ENCODE measurements at places on chromosomes 13 and 19.

- no peak for DNase-seq
Observed at GRCh38 chr13:98263841-98264240, 86.8 kb upstream of the RNF113B start.

GRCh38 chr13:76741624-76742023 is 144.6 kb downstream of the KCTD12 start:
- DNase-seq: no peak

DNA sequence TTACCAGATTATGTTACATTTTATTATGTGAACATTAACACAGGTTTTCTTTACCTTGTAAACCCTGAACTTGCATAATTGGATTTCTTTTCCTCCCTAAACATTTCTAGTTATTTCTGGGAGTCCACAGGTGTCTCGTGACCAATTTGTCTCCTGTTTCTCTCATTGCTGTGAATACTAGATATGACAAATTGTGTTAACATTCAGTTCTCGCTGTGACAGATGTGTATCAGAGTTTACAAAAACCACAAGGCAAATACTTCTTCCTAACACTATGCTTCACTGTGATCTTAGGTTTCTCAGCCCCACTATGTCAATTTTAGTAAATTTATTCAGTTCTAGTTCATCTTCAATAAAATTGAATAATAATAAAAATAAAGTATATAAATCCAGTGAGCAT is 1554.9 kb downstream of the EFNB2 start:
- no peak for DNase-seq

GRCh38 chr19:46733690-46734292 is 12.1 kb upstream of the FKRP start:
- no peak for DNase-seq

GRCh38 chr13:24353736-24354135 is 44.4 kb downstream of the C1QTNF9 start:
- DNase-seq: no peak

DNA sequence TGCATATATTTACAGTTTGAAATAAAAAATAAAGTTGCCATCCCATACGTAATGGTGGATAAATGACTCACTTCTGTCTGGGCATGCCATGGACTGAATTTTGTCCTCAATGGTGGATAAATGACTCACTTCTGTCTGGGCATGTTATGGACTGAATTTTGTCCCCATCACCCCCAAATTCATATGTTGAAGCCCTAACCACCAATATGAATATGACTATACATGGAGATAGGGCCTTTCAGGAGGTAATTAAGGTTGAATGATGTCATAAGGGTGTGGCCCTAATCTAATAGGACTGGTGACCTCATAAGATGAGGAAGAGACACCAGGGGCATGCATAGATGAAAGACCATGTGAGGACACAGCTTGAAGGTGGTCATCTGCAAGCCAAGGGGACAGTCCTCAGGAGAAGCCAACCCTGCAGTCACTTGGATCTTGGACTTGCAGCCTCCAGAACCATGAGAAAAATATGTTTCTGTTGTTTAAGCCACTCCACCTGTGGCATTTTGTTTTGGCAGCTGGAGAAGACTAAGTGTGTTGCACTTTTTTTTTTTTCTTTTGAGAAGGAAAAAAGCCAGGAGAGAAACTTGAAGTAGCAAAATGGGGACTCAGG is 41.8 kb downstream of the RFC3 start:
- DNase-seq: no peak

GRCh38 chr19:305240-306150 is 14.3 kb upstream of the PLPP2 start:
- DNase-seq: no peak

DNA sequence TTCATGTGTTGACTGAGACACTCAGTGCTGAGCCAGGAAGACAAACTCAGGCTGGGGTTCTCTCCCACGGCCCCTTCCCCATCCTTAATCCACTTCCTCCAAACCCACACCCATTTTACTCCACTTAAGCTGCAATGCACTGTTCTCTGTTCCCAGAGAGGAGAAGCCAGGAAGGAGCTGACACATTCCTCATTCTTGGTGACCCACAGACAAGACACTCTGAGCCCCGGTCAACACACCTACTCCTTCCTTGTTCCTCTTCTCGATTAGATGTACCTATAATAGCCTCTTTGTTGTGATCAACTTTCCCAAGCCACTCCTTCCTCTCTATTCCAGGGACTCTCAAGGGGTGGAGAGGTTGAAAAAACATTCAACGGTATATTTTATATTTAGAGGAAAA is 47.1 kb downstream of the INSR start:
- DNase-seq: no peak

- DNase-seq: no peak
Observed at GRCh38 chr13:95354680-95355487, 53.6 kb upstream of the ABCC4 start.

- DNase-seq: no peak
Observed at GRCh38 chr13:110421696-110422385, 114.8 kb downstream of the COL4A2 start.

DNA sequence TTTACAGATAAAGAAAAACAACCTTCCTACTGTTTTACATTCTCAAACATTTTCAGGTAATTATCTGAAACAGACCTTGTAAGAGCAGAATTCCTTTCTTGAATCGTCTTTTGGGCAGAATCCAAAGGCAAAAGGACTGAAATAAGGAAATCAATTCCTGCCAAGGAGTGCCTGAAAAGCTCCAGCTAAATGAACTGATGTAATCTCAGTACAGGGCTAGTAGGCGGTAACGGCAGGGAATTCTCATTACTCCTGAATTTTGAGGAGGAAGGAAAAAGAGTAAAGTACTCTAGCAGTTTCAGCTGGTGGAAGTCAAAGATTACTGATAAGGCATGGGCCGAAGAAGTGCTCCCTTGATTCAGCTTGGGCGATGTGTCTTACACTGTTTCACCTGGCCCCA is 168.4 kb downstream of the PCDH9 start:
- no peak for DNase-seq

DNA sequence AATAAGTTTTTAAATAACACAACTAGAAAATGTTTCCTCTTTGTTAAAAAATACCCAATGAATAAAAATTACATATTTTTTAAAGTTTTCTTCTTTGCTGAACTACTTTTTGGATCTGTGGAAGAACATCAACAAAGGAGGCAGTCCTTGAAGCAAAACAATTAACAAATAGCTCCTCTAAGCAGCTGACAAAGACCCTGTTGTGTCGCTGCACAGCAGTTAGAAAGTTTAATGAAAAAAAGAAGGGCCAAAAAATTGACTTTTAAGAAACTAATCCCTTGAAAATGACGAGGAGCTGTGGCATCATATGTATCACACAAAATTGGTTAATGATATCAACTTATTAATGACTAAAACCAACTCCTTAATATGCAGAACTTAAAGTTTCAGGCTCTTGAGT is 72.1 kb downstream of the SLITRK1 start:
- DNase-seq: no peak

- DNase-seq: no peak
Observed at GRCh38 chr19:45852983-45853382, 10.0 kb downstream of the SYMPK start.

DNA sequence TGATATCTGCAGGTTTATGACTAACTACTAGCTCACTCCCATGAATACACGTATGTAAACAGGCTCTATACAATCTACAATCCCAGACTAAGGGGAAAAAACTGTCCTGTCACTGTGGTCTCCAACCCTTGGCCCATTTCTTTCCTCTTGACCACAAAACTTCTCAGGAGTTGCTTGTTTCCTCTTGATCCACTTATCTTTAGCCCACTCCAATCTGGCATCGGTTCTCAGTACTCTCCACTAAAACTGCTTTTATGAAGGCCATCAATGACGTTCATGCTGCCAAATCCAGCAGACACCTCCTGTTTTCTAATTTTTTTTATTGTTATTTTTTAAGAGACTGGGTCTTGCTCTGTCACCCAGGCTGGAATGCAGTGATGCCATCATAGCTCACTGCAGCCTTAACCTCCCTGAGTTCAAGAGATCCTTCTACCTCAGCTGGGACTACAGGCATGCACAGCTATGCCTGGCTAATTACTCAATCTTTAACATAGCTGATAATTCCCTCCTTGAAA is 31.9 kb upstream of the USPL1 start:
- DNase-seq: no peak

DNA sequence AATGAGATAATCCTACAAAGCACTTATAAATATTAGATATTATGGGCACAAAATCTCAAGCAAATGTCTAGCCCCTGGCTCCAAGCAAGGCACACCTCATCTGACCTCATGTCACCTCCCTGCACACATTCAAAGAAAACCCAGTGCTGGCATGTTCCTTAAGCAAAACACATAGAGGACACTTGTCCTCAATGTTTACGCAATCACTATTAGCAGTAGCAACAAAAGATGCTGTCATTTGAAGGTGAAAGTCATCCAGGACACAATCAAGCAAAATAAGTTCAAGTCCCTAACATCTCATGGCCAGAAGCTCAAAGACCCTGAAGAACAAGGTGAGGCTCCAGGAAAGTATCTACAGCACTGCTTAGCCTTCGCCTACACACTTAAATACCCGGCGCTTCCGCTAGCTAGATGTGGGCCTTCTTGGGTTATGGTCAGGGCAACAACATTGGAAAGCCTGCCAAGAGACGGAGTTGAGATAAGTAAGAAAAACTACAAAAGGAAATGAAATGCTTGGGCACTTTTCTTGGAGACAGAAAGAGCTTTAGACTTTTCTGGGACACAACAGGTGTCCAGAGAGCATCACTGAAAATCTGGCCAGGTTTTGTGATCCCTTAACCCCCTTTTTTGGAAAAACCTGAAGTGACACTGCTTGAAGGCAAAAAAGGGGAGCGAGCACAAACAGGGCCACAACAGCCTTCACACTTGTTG is 85.7 kb downstream of the FOXO1 start:
- no peak for DNase-seq

DNA sequence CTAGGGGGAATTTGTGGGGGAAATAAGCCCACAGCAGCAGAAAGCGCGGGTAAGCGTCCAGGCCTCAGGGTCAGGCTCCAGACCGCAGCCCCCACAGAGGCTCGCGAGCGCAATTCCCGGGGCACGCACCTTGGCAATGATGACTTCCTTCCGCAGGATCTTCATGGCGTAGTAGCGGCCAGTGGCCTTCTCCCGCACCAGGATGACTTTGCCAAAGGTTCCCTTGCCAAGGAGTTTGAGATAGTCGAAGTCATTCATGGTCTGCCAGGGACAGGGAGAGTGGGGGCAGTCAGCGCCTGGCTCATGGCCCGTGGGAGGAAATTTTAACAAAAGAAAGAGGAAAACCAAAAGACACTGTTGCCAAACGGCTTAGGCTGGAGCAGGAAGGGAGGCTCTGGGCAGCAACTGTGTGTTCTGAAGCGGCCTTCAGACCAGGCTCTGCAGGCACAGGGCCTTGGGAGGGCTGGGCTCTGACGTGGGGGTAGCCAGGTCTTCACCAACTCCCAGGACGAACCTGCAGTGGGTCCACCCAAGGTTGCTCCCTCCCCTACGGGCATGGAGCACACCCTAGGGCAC is 15.4 kb upstream of the CCNP start:
- DNase-seq: no peak

Data from activated CD4-positive, alpha-beta T cell treated with anti-CD3 and anti-CD28 coated beads, Interleukin-2, amount 50 U/mL, for 24 hours (primary cell).